Activated T-cell treated with anti-CD3 and anti-CD28 coated beads, Interleukin-2, amount 50 U/mL, for 72 hours (primary cell): ENCODE measurements at places on chromosomes 1 and 21. TPM values are rescaled to one million over a fixed set of nuclear protein-coding genes. Genes with fewer than 3 reads are reported as not detected.

KHDC4 gene
- 93.3 TPM for total RNA-seq

DNA sequence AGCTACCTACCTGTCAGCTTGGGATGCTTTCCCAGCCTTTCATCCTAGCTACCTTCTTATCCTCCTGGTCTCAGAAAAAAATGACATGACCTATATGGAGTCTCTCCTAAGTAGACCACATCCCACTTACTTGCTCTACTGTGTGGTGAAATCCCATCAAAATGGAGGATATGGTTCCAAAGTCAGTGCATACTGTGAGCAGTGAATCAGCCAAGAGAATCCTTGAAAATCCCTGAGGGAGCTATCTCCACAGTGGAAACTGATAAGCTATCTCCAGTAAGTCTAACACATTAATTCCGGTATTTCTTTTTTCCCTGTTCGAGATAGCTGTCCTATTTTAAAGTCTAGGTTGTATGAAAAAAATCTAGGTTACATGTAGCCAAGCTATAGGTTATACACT, 189.7 kb downstream of the FGGY start:
- H3K27me3 ChIP-seq, result no peaks in the 10 kb centered on the region
- no peak for DNase-seq
- H3K36me3 ChIP-seq, result no peaks in the 10 kb centered on the region
- H3K4me1 ChIP-seq, result no peaks in the 10 kb centered on the region

GRCh38 chr1:179053486-179053885, 27.8 kb downstream of the FAM20B start:
- H3K4me3 ChIP-seq, result no peak overlapping the region
- H3K27me3 ChIP-seq, result no peaks in the 10 kb centered on the region
- DNase-seq, result no peak
- H3K4me1 ChIP-seq, result no peaks in the 10 kb centered on the region
- H3K36me3 ChIP-seq, result peaks cover 7% of the 10 kb centered on the region

FCRL1 gene
- not detected for total RNA-seq

GRCh38 chr1:176227579-176227978, 20.5 kb upstream of the COP1 start:
- H3K27me3 ChIP-seq, result no peaks in the 10 kb centered on the region
- H3K27ac ChIP-seq, result no peak overlapping the region
- H3K4me1 ChIP-seq, result no peaks in the 10 kb centered on the region
- no peak for DNase-seq
- no peak overlapping the region for H3K4me3 ChIP-seq
- peaks cover 1% of the 10 kb centered on the region for H3K36me3 ChIP-seq

AMPD1 gene
- 0.17 TPM for total RNA-seq

S100A3 gene
- total RNA-seq, result not detected
